ENCODE measurements at places on chromosomes 2 and 18.

DNA sequence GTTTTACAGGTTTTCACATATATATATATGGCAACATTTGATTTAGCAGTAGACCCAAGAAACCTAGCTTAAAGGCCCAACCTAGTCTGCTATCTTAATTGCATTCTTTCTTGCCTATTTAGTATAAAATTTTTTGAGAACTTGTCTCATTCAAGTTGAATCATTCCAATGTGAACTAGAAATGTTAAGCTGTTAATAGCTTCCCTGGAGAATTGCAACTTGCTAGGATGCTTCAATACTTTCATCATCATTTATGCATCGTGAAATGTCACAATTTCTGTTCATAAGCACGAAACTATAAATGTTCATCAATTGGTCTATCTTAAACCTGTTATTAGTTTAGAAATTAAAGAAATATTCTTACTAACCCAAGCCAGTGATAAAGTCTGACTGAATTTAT lies 217.6 kb downstream of the BABAM2 start:
- no peak for DNase-seq

- DNase-seq: no peak
Measured at GRCh38 chr2:195319548-195320412, 337.2 kb upstream of the SLC39A10 start.

- DNase-seq: no peak
Measured at GRCh38 chr2:218944759-218945404, 14.6 kb upstream of the CDK5R2 start.

DNA sequence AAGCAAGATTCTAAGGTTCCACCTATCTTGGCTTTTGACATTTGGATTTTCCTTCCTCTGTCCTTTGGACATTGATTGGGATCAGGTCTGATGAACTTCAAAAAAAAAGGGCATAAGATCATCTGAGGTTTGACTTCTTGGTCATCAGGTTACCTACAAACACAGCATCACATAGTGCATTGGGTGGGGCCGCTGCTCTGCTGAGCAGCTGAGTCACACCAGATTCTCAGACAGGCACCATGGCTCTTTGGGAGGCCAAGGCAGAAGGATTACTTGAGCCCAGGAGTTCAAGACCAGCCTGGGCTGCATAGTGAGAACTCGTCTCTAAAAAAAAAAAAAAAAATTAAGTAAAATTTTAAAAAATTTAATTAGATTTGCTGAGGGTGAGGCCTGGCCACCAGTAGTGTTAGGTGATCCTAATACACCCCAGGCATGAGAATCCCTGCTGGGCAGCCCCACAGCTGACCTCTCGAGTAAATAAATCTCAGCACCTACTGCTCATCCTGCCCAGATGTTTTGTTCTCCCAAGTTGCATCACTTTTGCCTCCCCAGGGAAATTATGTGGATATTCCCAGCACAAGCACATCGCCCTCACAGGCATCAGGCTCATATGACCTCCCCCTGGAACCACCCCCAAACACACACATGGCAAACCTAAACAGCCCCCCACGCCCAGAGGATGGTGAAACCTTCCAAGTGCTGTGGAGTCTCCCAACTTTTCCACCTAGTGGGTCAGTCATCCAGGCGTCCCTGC lies 5.3 kb downstream of the MLPH start:
- no peak for DNase-seq

DNA sequence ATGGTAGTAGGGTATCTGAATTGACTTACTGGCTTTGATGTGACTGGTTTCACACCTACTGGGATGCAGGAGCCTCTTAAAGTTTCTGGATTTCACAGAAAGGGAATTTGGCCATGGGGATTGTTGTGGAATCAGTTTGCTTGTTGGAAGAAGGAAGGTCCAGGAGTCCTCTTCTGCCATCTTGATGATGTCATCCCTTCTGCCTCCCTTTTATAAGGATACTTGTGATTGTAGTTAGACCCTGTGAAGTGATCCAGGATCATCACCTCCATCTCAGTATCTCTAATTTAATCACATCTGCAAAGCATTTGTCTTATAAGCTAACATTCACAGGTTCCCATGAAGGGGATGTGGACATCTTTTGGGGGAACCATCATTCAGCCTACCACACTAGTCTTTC lies 79.5 kb downstream of the CCDC138 start:
- no peak for DNase-seq

- DNase-seq: no peak
Measured at GRCh38 chr2:221629468-221629867, 57.4 kb upstream of the EPHA4 start.
